ENCODE measurements at places on chromosomes 12 and 14.

GRCh38 chr12:69007101-69007854, 74.3 kb upstream of the CPM start:
- no peak for DNase-seq

DNA sequence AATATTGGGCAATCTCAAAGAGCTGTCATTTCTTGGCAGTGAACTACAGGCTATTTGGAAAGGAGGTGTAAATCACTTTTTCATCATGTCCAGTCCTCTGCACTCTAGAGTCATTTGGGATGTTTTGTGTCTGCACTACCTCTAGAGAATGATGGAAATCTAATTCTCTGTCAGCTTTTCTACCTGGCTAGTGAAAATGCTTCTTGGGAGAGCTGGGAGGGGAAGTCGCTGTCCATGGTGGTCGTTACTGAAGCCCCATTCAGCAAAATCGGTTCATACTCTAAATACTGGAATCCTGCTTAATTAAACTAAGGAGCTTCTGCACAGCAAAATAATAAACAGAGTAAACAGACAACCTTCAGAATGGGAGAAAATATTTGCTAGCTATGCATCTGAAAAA, 251.8 kb downstream of the APAF1 start:
- DNase-seq = no peak

- DNase-seq = no peak
Measured at GRCh38 chr14:22268875-22269274, 320.1 kb downstream of the DAD1 start.

GRCh38 chr12:50201987-50202521, 34.9 kb upstream of the CERS5 start:
- DNase-seq = no peak

DNA sequence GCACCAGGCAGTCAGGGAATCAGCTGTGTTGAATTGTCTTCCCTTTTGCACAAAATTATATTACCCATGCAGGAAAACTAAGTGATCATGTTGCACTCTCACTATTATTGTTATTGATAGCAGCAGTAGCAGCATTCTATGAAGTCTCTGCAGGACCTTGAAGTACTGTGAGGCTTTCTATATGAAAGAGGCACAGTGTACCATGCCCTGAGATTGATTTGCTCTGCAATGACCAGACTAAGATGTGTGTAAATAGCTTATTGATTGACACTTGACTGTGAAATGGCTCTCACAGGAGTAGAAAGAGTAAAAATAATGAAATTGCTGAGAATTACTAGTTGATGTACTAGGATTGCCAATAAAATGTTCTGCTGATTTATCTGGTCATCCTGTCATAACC, 99.9 kb downstream of the KICS2 start:
- no peak for DNase-seq

GRCh38 chr14:64612971-64613666, 63.4 kb downstream of the PPP1R36 start:
- no peak for DNase-seq

GRCh38 chr12:93243689-93244513, 133.8 kb upstream of the NUDT4 start:
- DNase-seq = no peak

- DNase-seq = no peak
Measured at GRCh38 chr12:118418385-118419057, 42.2 kb downstream of the SUDS3 start.

- DNase-seq = no peak
Measured at GRCh38 chr12:12357719-12358461, 1.0 kb downstream of the BORCS5 start.

DNA sequence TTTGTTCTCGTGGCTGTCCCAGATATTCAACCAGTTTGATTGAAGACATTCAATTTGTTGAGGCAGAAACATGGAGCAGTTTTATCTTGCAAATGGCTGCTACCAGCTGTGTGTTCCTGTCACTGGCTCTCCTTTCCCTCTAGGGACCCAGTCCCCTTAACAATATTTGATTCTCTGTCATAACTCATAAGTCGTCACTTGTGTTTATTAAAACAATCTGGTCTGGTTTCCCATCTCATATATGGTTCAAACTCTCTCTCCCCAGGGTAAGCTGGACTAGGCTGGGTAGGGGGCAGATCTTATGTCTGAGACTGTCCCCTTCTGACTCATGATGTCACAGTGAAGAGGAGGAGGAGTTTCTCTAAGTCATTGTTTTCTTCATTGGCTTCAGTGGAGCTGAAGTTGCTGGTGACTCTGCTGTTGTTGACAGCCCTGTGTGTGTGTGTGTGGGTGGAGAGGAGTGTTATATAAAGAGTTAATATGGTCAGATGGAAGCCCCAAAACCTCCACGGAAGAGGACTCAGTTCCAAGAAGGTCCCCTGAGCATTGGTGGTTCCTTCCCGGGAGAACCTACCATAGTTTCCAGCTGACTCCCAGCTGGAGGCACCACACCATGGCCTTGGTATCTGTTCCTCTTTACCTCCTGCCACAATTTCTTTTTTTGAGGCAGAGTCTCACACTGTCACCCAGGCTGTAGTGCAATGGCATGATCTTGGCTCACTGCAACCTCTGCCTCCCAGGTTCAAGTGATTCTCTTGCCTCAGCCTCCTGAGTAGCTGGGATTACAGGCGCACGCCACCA, 16.1 kb upstream of the GNG2 start:
- no peak for DNase-seq

DNA sequence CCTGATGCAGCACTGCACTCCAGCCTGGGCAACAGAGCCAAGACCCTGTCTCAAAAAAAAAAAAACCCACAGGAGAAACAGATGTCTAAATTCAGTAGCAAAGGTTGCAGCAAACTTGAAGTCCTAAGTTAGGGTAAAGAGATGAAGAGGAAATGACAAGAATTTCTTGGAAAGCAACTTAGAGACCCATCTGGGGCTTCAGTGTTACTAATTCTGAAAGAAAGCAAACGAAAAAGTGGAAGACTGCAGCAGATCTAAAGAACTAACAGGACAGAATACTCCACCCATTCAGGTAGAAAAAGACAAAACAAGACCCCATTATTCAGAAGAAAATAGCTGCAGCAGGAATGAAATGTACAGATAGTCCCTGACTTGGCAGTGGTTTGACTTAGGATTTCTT, 31.9 kb downstream of the RESF1 start:
- DNase-seq = no peak

- no peak for DNase-seq
Measured at GRCh38 chr14:49438256-49438770, 147.9 kb downstream of the RPS29 start.

GRCh38 chr12:99287136-99287535, 360.4 kb upstream of the GARIN6 start:
- DNase-seq = no peak

GRCh38 chr14:87894920-87895319, 98.1 kb downstream of the GALC start:
- DNase-seq = no peak

DNA sequence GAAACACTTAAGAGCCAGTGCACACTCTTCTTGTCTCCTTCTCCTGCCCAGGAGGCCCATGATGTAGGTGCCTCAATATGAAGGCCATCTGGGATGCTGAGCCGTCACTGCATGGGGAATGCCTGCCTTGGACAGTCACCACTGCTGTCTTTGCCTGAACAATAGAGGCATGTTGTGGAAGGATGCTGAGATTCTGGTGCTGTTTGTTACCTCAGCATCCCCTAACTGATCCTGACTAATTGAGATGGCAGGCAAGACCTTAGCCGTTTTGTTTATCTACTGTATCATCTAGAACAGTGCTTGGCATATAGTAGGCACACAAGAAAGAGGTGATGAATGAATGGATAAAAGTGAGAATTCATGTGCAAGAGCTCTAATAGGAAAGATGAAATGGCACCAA, 253.5 kb downstream of the GLT1D1 start:
- no peak for DNase-seq

DNA sequence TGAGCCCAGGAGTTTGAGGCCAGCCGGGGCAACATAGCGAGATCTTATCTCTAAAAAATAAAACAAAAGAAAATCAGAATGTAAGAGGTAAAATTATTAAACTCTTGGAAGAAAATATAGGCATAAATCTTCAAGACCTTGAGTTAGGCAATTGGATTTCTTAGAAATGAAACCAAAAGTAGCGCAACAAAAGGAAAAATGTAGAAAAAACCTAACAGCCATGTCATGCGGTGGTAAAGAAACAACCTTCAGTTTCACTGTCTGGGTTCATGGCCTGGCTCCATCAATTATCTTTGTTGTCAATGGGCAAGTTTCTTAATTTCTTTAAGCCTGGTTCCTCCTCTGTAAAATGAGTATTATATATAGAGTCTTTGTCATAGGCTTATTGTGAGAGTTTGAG, 5.6 kb upstream of the GCH1 start:
- DNase-seq = no peak

- DNase-seq = no peak
Measured at GRCh38 chr12:6535960-6536847, 1.9 kb downstream of the GAPDH start.

- DNase-seq = no peak
Measured at GRCh38 chr12:123559468-123559867, 24.9 kb upstream of the TMED2 start.

DNA sequence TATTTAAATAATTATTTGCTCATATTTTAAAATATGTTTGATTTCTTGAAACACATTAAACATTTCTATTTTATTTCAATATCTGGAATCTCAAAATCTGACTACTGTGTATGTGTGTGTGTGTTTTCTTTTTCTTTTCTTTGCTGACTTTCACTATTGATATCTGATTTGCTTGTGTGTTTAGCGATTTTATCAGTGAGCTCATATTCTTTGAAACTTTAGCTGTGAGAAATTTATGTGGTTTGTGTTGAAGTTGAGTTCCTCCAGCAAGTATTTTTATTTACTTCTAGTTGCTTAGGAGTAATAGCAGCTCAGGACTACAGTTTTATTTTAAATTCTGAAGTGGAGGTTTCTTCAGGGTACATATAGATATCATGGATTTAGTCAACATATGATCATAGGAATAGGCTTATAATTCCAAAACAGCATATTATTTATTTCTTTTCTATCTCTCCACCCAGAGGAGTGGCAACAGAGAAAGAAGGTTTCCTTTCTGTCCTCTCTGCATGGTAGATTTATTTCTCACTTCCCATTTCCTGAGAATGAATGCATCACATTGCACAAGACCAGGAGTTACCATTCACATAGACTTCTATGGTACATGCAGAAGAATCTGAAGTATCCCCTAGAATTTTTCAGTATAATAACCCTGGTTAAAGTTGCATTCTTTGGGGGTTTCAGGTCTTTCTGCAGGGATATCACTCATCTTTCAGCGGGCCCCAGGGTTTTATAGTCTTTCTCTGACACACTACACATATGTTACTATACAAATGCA, 60.5 kb downstream of the PTPRQ start:
- no peak for DNase-seq

- DNase-seq = peak; percentile 82
Measured at GRCh38 chr14:69574263-69574953, at the start of gene CCDC177. Gene CCDC177 (minus strand): TSS chr14:69574871. CDS start chr14:69573622, 1,249 bp downstream.

DNA sequence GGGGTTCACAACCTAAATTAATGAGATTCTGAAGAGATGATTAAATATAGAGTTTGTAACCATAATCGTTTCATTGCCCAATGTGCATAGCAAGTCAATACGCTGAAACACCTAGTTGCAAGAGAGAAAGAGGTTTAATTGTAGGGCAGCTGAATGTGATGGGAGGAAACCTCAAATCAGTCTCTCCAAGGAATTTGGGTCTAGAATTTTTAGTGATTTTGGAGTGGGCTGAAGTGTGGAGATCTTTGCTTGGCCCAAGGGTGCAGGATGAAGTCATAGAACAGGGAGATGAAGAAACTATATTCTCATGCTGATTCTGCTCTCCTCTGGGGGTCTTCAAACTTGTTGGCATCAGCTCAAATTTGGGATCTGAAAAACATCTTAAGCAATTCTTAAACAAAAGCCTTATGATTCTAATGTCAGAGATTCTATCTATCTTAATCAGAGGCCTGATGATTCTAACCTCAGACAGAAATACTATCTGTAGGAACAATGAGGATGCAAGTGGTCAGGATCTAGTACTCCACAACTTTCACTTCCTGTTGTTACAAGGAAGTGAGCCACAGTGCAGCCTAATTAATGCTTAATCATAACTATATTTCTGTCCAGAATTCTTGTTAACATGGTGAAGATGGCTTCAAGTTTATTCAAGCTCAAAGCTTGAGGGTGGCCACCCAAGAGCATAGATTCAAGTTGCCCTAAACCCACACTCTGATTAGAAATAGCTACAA, 80.2 kb upstream of the FUT8 start:
- DNase-seq = no peak

DNA sequence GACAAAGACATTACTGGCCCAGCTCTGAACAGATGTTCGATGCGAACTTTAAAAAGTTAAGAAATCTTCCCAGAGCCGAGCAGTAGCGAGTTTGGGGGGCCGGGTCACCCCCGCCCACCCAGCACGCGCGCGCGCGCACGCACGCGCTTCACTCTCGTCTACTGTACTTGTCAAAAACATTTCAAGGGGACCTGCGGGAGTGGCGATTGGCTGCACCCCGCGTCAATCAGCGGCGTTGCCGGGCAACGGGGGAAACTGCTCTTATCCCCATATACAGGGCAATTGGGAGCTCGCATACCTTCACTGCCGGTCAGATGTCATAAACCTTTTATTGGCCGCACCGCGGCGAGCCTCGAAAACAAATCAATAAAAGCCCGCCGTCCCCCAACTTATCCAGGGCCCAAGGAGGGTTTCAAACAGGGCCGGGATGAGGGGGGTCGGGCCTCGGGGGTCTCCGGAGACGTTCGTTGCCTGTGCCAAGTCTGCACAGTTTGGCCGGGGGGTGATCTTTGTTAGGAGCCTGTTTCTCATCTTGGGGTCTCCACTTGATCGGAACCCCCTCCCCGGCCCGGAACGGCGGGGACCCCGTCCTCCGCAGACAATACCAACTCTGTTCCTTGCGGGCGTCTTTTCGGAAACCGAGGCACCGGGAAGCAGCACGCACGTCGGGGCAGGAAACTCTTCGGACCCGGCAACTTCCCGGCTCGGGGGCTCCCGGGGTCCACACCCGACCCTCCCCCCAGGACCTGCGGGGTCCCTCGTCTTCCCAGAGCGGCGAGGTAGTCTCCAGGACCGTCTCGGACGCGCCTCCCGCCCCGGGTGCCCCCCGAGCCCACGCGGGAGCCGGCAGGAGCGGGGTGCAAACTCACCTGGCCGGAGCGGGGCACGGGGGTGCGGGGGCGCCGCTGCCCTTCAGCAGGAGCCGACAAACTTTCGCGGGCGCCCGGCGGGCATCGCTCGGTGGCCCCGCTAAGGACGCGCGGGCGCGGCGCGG, 734 bp downstream of the FOXN3 start:
- DNase-seq = peak; percentile 97

- no peak for DNase-seq
Measured at GRCh38 chr14:35399083-35399937, 5.2 kb downstream of the NFKBIA start.

DNA sequence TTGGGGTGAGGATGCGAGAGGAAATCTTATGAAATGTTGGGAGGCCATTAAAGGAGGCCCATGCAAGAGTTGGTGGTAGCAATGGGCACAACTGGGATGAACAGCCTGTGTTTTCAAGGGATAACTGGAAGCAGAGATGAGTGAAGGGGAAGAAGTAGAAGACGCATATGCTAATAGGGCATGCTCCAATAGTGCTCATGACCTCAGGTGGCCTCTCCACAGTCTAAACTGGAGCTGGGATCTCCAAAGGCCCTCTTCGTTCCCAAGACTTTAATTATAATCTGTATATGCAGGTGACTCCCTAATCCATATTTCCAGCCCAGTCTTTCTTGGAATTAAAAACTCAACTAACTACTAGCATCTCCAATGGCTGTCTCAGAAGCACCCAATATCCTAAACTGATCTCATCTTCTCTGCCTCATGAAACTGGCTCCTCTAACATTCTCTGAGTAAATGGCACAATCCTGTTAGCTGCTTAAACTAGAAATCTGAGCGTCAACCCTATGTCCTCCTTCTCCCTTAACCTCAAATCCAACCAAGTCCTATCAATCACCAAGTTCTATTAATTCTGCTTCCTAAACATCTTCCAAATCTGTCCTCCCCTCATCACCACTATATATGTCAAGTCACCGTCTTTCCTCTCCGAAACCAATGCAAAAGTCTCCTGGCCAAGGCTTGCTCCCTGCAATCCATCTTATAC, 2.8 kb upstream of the AJUBA start:
- DNase-seq = no peak

Data from D341Med (cell line).